ENCODE measurements at places on chromosomes 7 and 10. TPM values are rescaled to one million over a fixed set of nuclear protein-coding genes. Genes with fewer than 3 reads are reported as not detected.

GRCh38 chr10:115981081-115981480, 291.9 kb downstream of the GFRA1 start:
- no peak for DNase-seq

GRCh38 chr10:116589926-116590325, 833 bp upstream of the PNLIPRP1 start:
- DNase-seq: no peak

DNA sequence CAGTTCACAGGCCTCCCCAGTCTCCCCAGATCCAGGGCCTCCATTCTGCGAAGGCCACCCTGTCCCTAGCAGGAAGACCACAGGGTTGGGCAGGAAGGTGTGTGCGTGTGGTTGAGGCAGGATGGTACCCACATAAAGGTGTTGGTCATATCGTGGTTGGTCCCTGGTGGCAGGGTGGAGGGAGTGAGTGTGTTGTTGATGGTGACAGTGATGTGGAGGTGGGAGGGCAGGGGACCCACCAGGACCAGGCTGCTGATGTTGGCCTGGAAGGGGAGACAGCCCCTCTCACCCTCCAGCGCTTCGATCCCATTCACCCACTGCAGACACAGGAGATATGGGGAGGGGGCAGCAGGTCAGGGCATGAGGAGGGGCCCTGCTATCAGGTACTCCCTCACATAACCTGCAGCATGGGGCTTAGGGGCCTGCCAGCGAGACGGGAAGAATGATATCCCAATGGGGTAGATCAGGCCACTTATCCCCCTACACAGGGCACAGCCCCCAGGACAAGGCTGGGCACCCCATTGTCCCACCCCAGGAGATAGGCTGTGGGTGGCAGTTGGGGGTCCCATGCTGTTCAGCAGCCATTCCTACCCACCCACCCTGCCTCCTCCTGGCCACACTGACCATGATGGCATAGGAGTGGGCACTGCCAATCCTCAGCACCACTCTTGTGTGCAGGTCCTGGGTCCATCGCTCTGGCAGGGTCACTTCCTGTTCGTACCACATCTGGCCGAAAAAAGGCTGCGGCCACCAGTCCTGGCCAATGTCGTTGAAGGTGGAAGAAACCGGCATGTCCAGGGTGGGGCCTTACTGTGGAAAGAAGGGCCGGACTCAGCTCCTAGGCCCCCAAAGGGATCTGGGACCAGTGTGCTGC, 69.0 kb upstream of the ZNF479 start:
- DNase-seq: no peak

GRCh38 chr10:129547608-129548007, 80.6 kb downstream of the MGMT start:
- DNase-seq: no peak

GRCh38 chr7:28358423-28358868, 53.9 kb upstream of the CREB5 start:
- no peak for DNase-seq

- no peak for DNase-seq
Measured at GRCh38 chr10:2202401-2202800, 465.1 kb upstream of the ADARB2 start.

DNA sequence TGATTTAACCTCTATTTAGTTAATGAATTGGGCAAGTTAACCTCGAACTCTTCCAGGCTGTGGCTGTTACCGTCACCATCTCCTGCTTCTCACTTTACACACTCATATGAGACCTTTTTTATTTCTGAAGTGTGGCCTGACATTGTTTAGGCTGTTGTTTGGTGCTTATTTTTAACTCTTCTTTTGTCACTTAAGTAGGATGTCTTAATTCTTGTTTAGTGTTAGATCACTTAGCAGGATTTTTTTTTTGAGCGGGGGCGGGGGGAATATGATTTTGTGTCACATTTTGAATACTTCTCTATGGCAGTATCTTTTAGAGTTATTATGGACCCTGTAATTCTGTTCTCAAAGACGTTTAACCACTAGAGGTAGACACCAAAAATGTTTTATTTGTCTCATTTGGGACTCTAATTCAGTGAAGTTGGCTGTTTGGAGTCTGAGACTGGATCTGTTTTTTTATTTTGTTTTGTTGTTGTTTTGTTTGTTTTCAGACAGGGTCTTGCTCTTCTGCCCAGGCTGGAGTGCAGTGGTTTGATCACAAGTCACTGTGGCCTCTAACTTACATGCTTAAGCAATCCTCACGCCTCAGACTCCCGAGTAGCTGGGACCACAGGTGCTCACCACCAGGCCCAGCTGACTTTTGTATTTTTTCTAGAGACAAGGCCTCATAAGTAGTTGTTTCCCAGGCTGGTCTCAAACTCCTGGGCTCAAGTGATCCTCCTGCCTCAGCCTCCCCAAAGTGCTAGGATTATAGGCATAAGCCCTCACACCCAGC, 73.5 kb downstream of the CUX1 start:
- DNase-seq: no peak

GRCh38 chr10:110056822-110057221, 49.0 kb downstream of the ADD3 start:
- no peak for DNase-seq

DNA sequence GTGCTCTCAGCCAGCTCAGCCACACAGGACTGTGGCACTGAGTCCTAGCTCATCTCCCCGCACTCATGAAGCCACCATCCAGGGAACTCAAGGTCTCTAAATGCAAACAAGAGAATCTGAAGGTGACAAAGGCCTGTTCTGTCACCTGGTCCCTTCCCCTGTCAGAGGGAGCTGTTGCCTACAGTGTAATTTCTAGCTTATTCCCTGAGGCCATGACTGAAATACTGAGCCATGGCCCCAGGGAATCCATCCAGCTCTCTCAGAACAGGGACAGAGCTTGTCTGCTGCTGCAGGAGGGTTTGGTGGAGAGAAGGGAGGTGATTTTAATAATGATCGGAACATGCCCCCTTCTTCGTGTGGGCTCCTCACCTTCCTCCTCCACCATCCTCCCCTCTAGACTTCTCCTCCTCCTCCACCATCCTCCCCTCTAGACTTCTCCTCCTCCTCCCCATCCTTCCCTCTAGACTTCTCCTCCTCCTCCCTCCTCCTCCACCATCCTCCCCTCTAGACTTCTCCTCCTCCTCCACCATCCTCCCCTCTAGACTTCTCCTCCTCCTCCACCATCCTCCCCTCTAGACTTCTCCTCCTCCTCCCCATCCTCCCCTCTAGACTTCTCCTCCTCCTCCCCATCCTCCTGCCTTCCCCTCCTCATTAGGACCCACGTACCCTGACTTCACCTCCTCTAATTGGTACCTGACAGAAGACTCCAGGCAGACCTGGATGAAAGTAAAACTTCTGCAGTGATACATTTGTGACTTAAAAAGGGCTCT, 338.0 kb upstream of the MKI67 start:
- no peak for DNase-seq

DNA sequence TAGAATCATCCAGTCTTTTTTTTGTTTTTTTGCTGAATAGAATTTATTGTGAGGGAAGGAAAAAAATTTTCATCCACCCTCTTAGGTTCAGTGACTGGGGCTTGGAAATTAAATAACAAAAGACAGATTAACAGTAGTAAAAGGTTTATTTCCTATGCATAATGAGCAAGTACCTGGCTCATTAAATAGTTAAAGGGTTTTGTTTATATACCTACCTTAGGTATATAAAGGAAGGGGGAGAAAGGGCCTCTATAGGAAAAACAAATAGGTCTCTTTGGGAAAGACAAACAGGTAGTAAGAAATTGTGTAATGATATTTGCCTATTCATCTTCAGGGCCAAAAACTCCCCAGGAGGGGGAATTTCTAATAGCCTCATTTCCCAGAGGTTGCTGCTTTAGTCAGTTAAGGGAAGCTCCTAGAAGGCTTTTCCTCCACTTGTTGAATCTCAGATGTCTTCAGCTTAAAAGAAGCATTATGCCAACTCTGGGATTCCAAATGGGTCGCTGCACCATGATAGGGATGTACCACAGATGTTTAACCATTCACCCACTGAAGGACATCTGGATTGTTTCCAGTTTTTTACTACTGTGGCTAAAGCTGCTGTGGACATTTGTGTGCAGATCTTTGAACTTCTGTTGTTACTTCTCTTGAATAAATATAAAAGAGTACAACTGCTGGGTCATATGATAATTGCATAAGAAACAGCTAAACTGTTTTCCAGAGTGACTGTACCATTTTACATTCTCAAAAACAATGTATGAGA, 11.3 kb downstream of the ACADSB start:
- no peak for DNase-seq

DNA sequence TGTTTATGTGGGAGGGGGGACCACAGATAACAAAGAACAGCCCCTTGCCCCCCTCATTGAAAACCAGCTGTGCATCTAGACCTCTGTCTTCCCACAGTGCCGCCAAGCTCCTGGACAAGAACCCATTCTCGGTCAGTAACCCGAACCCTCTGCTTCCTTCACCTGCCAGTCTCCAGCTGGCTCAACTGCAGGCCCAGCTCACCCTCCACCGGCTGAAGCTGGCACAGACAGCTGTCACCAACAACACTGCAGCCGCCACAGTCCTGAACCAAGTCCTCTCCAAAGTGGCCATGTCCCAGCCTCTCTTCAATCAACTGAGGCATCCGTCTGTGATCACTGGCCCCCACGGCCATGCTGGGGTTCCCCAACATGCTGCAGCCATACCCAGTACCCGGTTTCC, 91.0 kb upstream of the PDCD4 start:
- DNase-seq: no peak

DNA sequence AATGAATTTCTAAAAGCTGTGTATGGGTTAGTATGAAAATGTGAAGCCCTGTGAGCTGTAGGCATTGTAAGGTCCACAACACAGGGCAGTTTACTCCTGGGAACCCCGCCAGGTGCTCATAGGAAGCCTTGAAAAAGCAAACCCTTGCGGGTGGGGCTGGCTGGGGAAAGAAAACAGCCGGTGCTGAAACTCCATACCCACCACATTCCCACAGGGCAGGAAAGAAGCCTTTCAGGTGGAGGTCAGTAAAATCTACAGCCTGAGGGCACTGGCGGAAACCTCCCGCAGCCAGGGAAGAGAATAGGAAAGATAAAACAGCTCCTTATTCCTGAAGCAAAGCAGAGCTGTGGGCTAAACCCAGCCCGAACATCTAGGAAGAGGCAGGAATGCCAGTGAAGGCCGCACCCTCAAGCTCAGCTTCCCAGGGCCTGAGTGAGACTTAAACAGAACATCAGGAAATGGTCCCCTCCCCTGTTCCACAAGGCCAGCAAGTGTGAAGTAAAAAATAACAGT, 34.7 kb downstream of the PODXL start:
- DNase-seq: no peak

GRCh38 chr10:63883861-63884260, 362.7 kb downstream of the REEP3 start:
- DNase-seq: no peak

DNA sequence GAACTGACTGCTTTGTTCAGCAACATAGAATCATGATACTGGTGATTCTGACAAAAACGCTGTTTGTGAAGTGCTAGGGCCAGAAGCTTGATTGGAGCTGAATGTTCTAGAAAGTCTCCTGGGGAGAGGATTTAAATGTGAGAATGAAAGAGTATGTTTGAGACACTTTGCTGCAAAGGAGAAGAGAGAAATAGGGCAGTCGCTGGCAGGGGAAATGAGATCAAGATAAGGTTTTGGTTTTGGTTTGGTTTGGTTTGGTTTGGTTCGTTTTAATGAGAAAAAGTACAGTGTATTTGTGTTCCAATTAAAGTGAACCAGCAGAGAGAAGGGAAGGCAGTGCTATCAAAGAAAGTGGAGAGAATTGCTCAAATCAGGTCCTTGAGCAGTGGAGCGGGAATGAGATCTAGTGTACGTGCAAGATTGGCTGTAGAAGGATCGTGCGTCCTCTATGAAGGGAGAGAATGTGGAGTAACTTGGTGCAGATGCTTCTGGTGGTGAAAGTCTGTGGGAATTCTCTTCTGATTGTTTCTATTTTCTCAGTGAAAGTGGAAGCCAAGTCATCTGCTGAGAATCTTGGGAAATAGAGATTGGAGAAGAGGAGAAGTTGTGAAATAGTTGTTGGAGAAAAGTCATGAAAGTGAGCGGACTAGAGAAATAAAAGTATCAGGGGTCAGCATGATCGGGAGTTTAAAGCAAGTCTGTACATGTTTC, 270.5 kb downstream of the CCDC3 start:
- no peak for DNase-seq

DNA sequence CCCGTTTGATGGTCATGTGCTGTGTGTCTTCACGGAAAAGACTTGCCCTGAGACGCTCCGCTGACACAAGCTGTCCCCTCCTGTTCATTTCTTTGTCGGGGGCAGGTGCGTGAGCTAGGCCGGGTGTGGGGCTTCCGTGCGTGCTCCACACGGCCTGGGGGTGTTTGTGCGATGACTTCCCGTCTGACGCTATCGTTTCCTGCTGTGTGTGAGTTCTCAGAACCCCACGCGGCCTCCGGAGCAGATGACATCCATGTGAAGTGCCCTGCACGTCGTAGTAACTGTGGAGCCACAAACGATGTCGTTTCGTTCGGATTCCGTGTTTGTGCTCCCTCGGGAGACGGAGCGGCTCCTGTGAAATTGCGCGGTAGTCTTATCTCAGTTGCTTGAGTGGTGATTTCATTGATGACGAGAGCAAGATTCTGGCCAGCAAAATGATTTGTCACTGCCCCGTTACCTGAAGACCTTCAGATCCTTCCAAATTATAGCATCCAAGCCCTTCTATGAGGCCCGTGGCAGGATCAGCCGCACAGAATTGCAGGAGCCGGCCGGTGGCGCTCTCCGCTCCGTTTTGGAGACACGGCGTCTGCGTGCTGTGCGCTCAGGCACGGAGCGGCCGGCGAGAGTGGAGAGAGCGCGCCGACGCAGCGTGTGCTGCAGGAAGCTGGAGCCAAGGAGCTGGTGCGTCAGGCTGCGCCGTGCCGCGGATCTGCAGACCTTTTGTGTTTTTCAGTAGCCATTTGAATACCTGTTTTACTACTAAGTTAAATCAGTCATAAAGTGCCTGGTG, 94.9 kb downstream of the NKX6-2 start:
- no peak for DNase-seq

The RNLS gene
- total RNA-seq: 1.5 TPM

The GPR26 gene
- not detected for total RNA-seq

The OR2A42 gene
- total RNA-seq: not detected

The ZPBP gene
- not detected for total RNA-seq

The CCDC146 gene
- total RNA-seq: 1.2 TPM

The NODAL gene
- not detected for total RNA-seq

The COL28A1 gene
- not detected for total RNA-seq

The ARHGAP19 gene
- 6.0 TPM for total RNA-seq

The SPDYE5 gene
- total RNA-seq: not detected
